Putamen (tissue), 1 donor: ENCODE measurements at places on chromosomes 12 and 14.
A peak's percentile ranks its signal among the peaks of the same experiment; 100 is the strongest.

GRCh38 chr14:105090493-105091053 is 25.3 kb upstream of the GPR132 start:
- DNase-seq: peak; percentile 59

DNA sequence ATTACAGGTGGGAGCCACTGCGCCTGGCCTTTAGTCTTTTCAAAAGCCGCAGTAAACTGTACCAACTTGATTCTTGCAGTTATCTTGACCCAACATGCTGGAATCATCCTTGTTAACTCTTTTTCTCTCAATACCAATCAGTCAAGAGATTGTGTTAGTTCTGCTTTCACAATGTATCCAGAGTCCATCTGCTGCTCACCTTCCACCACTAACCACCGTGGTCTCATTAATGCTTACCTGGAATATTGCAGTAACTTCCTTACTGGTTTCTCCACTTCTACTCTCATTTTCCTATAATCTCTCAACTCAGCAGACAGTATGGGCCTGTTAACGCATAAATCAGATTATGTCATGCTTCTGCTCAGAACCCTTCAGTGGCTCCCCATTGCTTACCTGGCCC is 62.2 kb downstream of the VEZT start:
- no peak for DNase-seq

DNA sequence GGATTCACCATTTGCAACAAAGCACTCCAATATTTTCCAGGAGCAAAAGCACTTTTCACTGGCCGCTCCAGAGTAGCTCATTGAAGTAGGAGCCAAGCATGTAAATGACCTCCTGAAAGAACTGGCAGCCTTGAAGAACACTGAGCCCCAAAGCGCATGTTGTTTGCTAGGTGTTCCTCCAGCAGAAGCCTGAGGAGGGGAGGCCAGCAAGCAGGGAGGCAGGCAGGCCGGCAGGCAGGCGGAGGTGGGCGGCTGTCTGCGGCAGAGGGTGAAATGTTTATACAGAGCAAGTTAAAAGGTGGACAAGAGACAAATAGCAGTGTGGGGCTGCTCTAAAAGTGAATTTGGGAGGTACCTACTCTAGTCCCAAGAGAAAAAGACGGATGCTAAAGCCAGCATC is 439.4 kb downstream of the CCDC91 start:
- peak; percentile 1 for DNase-seq

DNA sequence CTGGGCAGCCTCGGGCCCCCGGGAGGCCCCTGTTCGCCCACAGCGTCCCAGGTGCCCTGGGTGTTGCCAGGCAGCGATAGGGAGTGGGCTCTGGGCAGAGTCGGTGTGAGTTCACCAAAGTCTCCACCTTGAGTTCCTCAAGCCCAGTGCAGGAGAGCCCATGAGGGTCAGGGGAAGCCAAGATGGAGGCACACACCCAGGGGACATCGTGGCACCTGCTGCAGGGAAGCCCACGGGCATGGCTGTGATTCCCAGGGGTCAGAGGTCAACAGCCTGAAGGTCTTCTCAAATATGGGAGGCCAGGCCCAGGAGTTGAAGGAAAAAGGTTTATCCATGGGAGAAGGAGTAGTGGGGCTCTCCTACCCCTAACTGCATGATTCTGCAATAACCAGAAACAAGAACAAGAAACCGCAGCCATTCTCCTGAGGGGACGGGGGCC is 148.8 kb downstream of the ADGRD1 start:
- DNase-seq: no peak

DNA sequence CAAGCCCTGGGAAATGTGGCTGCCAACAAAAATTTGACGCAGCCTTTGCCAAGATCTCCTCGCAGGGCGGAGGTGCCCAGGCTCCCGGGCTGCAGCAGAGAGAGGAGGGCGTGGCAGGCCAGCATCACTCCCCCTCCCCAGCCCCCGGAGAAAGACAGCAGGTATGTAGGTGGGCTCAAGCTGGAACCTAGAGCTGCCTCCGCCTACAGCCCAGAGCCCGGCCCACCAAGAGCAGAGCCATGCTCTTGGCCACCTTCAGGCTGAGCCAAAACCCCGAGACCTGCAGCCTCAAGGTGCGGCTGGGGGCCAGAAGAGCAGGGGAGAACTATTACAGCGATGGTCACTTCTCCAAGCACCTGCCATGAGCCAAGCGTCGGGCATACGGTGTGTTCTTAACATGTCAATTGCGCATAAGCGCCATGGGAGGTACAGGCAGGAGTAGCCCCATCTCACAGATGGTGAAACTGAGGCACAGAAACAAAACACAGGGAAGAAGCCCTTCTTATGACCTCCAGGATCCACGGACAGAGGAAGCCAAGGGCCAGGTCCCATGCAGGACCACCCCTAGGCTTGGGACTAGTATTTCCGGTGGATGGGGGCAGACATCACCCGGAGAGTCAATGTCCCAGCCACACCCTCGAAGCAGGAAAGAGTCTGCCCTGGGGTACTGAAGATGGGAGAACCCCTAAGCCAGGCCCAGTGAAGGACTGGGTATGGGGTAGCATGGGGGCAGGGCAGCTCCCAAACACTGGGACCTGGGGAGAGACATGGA is 109.0 kb downstream of the NCOR2 start:
- no peak for DNase-seq

GRCh38 chr12:52278575-52279421 is 4.4 kb downstream of the KRT86 start:
- DNase-seq: peak; percentile 45

GRCh38 chr12:43957732-43958372 is 122.0 kb downstream of the TMEM117 start:
- peak; percentile 34 for DNase-seq

GRCh38 chr12:70756118-70756517 is 118.9 kb upstream of the PTPRB start:
- DNase-seq: no peak

DNA sequence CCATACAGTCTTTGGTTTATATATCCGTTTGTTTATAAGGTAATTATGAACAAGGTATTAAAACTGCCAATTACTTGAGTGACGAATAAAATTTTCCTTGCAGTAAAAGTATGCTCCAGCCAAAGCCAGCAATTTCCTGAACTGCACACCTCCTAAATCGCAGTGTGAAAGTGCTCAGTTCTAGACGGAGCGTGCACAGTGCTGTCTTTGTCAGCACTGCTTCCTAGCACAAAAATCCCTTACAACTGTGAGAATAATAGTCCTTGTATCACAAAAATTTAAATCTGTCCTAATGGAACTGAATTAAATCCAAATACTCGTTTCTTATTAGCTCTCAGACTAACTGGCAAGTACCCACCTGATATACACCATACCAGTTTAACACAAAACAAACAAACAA is 26.3 kb downstream of the LRIG3 start:
- peak; percentile 69 for DNase-seq

DNA sequence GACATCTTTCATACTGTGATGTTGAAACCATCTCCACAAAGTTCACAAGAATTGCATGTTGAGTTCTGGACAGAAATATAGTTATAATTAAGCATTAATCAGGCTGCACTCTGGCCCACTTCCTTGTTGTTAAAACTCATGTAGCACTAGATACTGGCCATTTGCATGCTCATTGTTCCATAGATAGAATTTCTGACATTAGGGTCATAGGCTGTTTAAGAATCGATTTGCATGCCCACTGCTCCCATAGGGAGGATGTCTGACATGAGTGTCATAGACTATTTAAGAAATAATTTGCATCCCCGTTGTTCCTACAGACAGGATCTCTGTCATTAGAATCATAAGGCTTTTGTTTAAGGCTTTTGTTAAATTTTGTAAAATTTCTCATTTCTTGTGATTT is 50.2 kb downstream of the MYF5 start:
- no peak for DNase-seq

- DNase-seq: no peak
These were observed 193.4 kb downstream of the RASSF9 start for GRCh38 chr12:85642808-85643207.

DNA sequence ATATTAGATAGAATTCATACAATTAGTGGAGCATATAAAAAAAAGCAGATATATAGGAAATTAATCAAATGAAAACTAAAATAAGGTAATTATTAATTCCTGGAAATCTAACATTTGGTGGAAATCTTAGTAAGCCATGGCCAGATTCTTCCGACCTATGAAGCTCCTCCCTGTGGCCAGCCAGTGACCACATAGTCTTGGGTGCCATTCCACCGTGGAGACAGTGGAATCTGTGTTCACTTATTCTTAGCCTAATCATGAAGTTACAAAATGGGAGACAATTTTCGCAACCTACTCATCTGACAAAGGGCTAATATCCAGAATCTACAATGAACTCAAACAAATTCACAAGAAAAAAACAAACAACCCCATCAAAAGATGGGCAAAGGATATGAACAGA is 241.9 kb upstream of the FLRT2 start:
- no peak for DNase-seq

GRCh38 chr14:30569216-30569902 is 10.4 kb downstream of the G2E3 start:
- no peak for DNase-seq

GRCh38 chr12:82757059-82757458 is 70.4 kb downstream of the TMTC2 start:
- no peak for DNase-seq

GRCh38 chr12:111699-112493 is 45.3 kb downstream of the IQSEC3 start:
- no peak for DNase-seq

DNA sequence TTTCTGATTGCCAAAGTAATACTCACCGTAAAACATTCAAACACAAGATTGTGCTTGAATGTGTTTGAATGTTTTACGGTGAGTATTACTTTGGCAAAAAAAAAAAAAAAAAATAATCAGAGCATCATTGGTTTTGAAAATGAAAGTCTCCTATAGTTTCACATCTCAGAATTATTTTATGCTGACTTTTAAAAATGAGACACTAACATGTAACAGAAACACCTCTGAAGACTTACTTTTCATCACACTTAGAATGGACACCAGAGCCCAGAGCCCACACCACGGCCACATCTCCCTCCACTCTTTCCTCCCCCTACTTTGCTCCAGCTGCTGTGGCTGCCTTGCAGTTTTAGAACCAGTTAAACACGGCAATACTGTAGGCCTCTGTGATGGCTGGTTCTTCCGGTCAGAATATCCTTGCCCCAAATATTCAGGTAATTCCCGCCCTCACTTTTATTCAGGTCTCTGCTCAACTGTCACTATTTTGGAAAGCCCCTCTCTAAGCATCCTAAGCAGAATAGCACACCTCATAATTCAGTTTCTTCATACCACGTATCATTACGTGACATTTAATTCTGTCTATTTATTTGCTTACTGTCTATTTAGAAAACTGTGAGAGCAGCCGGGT is 138.9 kb upstream of the MAX start:
- DNase-seq: no peak

GRCh38 chr12:76874491-76875190 is 4.2 kb downstream of the CSRP2 start:
- no peak for DNase-seq

DNA sequence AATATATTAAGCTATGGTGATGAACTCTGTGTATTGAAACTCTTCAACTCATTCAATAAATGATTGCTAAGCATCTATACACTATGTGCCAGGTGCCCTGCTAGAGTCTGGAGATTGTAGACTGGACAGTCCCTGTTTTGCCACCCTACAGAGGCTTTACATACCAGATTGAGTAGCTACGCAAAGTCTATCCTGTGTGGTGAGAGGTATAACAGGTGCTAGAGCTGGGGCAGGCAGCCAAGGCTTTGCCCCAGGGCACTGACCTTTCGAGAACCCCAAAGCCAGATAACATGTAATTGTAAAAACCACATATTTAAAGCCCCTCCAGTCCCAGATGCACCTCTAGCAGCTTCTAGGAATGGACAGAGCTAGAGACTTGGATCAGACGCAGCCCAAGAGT is 52.8 kb downstream of the PPM1H start:
- no peak for DNase-seq

- DNase-seq: peak; percentile 22
These were observed 6.9 kb upstream of the NTS start for GRCh38 chr12:85866986-85867776.
